Right cardiac atrium (tissue), 5 donors: ENCODE measurements at places on chromosomes 1 and 21. TPM values are rescaled to one million over a fixed set of nuclear protein-coding genes. Genes with fewer than 3 reads are reported as not detected.

The TP73 gene
- total RNA-seq, result not detected

The LCE1F gene
- total RNA-seq, result not detected

The CELA2A gene
- total RNA-seq, result not detected

The TRPM2 gene
- total RNA-seq, result 1.5 TPM

The CD53 gene
- total RNA-seq, result 24.4 TPM

The GON4L gene
- 24.4 TPM for total RNA-seq

The C1orf226 gene
- total RNA-seq, result 1.0 TPM

The KRTAP22-1 gene
- not detected for total RNA-seq

The TMEM82 gene
- not detected for total RNA-seq

The HNRNPCL4 gene
- total RNA-seq, result not detected

The SERPINC1 gene
- 0.45 TPM for total RNA-seq

The ABCA4 gene
- total RNA-seq, result not detected

The KCND3 gene
- total RNA-seq, result 25.6 TPM

The ALDH9A1 gene
- total RNA-seq, result 44.8 TPM

The CTSE gene
- not detected for total RNA-seq

The FCAMR gene
- total RNA-seq, result not detected
